ENCODE measurements at places on chromosomes 11 and 22. TPM values are rescaled to one million over a fixed set of nuclear protein-coding genes. Genes with fewer than 3 reads are reported as not detected.

DNA sequence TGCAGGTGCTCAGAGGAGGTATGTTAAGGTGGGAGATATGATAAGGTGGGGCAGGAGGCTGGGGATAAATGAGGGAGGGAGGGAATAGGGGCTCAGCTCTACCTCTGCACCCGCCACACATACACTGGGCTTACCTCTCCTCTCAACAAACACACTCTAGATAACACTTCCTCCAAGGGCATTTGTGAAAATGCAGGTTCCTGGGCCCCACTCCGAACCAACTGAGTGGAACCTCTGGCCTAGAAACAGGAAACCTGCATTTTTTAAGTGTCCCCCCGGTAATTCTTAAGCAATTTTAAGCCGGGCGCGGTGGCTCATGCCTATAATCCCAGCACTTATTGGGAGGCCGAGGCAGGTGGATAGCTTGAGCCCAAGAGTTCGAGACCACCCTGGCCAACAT, 46.5 kb upstream of the CD5 start:
- no peak for DNase-seq

GRCh38 chr11:13328286-13328685, 50.7 kb downstream of the BMAL1 start:
- peak; percentile 53 for DNase-seq

DNA sequence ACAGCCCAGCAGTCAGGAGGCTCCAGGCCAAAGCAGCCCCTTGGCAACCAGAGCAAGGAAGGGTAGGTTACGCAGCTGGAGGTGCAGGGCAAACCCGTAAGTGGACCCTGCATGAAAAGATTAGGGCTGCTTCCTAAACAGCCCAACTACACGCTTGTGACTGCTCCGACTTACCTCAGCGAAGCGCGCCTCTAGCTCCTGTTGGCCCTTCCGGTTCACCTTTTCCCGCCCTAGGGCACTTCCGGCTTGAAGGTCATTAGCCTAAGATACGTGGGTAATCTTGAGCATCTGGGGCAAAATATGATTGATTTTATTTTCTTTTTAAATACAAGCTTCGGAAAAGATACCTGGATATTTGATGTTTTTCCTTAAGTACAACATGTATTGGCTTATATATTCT, at the start of gene CCDC73:
Gene CCDC73 (minus strand): TSS at position 224 of the 400 bp plus-strand sequence. CDS start 34,419 bp downstream, outside the sequence.
- DNase-seq, result no peak

The C22orf42 gene
- not detected for total RNA-seq

The ASCL2 gene
- not detected for total RNA-seq
